ENCODE measurements at places on chromosomes 7 and 10.
A peak's percentile ranks its signal among the peaks of the same experiment; 100 is the strongest.

DNA sequence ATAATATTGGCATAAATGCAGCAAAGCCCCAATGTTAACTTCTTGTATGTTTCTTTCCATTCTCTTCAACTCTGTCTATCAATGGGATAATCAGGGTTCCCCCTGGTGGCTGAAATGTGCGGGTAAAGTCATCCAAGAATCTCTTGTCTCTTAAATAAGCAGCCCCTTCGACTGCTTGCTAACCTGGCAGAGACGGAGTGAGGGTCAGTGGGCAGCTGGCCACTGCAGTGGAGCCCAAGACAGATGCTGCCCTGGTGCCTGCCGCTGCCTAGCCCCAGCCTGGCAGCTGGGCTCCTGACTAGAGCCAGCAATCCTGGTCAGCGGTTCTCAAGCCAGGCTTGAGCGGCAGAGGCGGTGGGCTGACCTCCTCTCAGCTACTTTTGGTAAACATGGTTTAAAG lies 248.9 kb downstream of the COBL start:
- no peak for DNase-seq

DNA sequence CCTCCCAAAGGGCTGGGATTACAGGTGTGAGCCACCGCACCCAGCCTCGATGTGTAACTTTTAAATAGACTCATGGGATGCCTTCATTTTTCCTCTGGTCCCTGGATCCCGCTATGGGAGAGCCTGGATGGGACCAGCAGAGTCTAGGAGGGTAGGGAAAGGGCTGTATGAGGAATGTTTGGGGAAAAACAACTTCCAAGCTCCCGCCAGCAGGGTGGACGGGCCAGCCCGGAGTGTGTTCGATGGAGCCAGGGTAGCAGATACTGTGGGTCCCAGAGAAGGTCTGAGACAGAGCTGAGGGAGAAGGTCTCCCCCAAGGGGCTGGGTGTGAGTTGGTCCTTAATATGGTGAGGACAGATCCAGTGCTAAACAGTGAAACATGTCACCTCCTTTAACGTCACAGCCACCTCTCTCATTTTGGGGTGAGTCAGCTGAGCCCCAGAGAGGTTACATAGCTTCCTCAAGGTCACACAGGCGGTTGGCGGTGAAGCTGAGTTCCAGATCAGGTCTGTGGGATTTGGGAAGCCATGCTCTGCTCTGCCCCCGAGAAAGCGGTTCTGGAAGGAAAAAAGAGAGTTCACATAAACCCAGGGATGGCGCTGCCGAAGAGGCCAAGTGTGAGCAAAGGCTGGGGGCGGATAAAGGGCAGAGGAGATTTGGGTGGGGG lies 66.4 kb downstream of the MYL10 start:
- no peak for DNase-seq

DNA sequence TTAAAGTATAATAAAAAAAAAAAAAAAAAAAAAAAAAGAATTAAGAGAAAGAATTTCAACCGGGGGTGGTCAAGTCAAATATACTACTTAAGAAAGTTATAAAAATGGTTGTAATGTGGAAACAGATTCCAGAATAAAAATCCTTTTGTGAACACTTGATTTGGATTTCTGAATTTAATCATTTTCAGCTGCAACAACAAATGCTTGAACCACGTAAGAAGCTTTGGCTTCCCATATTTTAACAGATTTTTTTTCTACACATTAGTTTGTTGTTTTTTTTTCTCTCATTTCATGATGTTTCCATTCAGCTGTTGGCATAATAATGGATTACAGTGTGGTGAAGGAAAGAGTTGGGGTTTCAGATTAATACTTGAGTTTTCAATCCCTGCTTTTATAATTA lies 137.3 kb upstream of the AGR3 start:
- no peak for DNase-seq

DNA sequence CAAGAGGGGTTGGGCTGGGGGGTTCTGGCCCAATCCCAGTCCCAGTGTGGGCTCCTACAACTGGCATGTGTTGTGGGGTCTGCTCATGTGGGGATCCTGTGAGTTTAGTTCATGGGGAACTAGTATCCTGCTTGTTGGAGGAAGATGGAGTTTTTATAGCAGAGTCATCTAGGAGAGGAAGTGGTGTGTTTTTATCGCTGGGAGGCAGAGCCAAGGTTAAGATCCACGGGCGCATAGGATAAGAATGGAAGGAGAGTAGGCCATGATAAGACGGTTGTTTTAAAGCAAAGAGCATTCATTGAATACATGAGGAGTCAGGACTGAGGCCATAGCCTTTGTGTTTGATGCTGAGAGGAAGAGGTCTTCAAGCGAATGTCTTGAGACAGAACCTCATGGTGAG lies 211.6 kb upstream of the COBL start:
- DNase-seq = no peak

DNA sequence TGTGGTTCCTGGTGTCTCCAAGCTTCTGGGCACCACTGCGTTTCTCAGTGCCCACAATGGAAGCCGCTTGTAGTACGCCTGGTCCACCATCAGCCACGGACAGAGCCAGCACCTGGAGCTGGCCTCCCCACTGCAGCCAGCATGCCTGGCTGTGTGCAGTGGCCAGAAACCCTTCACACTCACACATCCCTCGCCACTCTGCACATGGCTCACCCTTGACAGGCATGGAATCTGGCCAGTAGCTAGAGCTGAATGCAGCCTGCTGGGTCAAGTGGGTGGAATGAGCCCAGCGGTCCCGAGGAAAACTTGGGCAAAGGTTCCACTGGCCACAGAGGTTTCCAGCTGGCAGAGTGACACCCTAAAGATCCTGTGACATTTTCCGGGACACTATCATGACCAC lies 146.0 kb upstream of the ADO start:
- DNase-seq = no peak

- no peak for DNase-seq
Observed at GRCh38 chr7:111255576-111255975, 164.6 kb downstream of the LRRN3 start.

DNA sequence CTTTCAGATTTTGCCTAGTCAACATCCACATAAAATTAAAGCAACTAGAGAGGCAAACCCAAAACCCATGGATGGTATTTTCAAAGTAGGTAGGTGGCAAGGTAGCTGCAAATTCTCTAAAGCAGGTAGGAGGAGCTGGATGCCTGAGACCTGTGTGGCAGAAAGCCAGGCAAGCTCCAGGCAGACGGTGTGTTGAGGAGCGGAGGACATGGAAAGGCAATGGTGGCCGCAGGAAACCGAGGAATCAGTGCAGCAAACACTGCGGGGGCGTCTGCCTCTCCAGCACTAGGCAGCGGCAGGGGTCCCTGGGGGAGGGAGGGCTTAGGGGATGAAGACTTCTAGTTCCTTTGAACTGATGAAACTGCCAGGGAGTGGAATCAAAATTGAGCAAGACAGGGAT lies 101.3 kb downstream of the GALNT11 start:
- no peak for DNase-seq

DNA sequence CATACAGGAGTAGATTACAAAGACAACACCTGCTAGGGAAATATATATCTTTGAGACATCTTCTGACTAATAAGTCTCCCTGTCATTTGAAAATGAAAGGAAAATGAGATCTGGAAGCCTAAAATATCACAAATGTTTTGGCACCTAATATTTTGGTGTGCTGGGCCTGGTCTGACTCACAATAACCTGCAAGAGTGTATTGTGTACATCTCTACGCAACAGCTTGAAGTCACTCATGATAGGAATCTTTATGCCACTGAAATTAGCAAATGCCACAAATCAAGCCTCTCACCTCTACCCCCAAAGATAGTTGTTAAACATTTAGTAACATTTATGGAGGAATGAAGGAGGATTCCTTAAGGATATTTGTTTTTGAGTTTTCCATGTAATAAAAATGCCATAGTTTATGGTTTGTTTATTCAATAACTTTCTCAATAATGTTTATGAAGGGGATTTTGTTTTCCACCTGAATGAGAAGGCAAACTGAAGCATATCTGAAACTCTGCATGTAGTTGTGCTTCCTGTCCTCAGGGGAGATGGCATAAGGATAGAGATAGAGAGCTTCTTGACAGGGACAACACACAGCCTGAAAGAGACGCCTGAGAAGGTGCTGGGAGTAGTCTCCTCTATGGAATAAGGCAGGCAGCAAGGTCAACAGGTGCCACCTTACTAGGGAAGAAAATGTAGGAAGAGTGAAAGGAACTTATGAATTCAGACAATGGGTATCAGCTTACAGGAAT lies 197.4 kb downstream of the AHR start:
- no peak for DNase-seq

- DNase-seq = no peak
Observed at GRCh38 chr10:103651333-103651732, 157.8 kb downstream of the NEURL1 start.

GRCh38 chr10:70147259-70147625 lies 742 bp upstream of the TYSND1 start:
- no peak for DNase-seq

- no peak for DNase-seq
Observed at GRCh38 chr10:60980997-60981396, 37.0 kb upstream of the RHOBTB1 start.

DNA sequence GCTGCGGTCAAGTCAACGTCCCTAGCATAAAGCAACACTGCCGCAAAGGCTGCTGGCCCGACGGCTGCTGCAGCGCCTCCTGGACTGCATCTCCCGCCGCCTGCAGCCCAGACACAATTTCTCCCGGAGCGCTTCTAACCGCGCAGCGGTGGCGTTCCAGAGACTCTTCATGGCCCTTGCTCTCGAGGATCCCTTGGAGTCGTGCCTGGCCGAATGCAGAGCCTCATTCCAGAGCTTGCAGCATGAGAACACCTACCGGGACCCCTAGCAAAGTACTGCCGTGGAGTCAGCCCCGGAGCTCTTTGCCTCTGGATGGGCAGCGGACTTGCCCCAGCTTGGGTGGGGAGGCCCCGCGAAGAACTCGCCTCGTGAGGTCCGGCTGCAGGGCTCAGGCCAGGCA lies 79.7 kb upstream of the ZNF32 start:
- no peak for DNase-seq

- DNase-seq = no peak
Observed at GRCh38 chr7:44971902-44972441, 6.8 kb downstream of the MYO1G start.

GRCh38 chr7:37448636-37449361 lies at the start of gene ELMO1:
TSS of gene ELMO1 (minus strand) at chr7:37448864. CDS start at chr7:37342690, 106,174 bp downstream.
- DNase-seq = peak; percentile 41

- DNase-seq = no peak
Observed at GRCh38 chr10:96261132-96261531, 10.2 kb downstream of the BLNK start.

DNA sequence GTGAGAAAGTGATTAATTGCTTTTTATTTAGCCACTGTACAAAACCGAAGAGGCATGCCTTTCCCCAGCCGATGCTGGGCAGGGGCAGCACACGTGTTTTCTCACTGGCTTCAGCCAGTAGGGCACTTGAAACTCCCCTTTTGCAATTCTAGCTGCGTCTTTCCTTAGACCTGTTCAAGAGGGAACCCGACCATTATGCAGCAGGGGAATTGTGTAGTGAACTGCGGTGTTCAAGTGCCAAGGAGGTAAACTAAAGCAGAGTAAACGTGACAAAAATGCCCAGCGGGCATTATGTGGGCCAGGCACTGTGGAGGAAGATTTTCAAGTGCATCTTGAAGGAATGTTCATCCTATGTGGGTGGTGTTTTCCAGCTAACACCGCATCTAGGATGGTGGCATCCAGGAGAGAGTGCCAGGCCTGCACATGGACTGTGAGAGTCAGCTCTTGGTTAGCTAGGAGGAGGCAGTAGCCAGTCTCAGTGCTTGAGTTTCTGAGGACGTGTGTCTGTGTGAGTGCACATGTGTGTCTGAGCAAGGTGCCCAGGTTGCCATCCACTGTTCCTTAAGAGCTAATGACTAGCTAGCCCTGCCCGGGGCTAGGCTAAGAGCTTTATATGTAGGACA lies 3.3 kb downstream of the WIPF3 start:
- DNase-seq = no peak

- peak; percentile 85 for DNase-seq
Observed at GRCh38 chr7:7968544-7969305, at the start of gene GLCCI1. TSS of gene GLCCI1 (plus strand) at chr7:7968796. CDS start at chr7:7969351, 555 bp downstream.

GRCh38 chr10:48722153-48723145 lies 37.8 kb downstream of the WDFY4 start:
- DNase-seq = no peak

DNA sequence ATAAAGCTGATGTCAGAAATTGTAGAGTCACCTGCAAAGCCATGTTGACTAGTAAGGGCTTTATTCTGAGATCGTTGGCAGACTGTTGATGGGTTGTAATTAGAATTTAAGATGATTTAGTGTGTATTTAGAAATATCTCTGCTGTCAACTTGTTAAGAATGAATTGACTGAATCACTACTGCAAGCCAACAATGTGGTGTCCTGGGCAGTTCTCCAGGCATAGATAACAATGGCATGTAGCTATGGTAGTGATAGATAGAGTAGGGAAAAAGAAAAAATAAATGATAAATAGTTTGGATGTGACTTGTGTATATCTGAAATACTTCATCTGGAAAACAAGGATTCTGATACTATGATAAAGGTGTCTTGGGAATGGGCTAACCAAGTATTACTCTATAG lies 640.2 kb downstream of the ARL4A start:
- DNase-seq = no peak

GRCh38 chr7:33764752-33765451 lies 140.4 kb upstream of the BMPER start:
- DNase-seq = no peak

DNA sequence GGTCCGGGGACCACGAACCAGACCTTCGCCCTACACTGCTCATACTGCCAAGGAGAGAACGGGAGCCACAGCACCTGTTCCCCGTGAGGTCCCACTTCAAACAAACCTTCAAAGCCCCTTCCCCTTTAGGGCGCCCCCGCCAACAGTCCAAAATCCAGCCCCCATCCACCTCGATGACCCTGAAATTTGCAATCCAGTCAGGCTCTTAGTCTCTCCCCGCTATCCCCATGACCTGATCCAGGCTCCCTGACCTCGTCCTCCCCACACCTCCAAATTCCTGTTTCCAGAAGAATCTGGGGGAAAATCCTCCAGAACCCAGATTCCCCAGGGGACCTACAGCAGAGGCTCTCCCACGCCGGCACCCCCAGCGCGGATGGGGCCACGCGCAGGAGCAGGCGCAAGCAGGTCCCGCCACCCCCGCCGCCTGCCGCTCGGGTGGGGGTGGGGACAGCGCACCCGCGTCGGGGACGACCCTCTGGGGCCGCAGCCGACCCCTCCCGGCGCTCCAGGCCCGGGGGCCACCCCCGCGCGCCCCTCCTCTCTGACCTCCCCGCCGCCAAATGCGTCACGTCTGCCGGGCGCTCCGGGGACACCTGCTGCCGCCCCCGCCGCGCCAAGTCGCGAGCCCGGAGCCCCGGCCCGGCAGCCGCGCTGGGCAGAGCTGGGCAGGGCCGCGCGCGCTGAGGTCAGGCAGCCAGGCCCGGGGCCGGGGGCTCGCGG lies 753 bp downstream of the CAMK2B start:
- no peak for DNase-seq

GRCh38 chr7:100126239-100126930 lies 382 bp upstream of the MBLAC1 start:
- DNase-seq = no peak

- DNase-seq = no peak
Observed at GRCh38 chr7:128699196-128699712, 27.2 kb downstream of the GARIN1A start.

- DNase-seq = no peak
Observed at GRCh38 chr10:124708922-124709520, 35.2 kb downstream of the FAM53B start.

All from activated CD8-positive, alpha-beta memory T cell treated with anti-CD3 and anti-CD28 coated beads for 48 hours (primary cell).